ENCODE measurements at places on chromosomes 12 and 14.

- DNase-seq, result no peak
Observed at GRCh38 chr14:36512585-36513003, 7.4 kb downstream of the NKX2-1 start.

DNA sequence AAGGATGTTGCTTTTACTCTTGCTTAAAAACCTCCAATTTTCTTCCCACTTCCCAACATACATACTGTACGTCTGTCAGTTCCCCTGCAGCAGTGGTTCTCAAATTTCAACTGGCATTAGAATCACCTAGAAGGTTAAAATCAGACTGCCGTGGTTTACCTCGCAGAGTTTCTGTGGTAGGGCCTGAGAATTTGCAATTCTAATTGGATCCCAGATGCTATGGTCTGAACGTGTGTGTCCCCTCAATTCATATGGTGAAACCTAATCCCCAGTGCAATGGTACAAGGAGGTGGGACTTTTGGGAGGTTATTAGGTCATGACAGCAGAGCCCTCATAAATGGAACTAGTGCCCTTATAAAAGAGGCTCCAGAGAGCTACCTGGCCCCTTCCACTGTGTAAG is 226.9 kb downstream of the CRADD start:
- DNase-seq, result no peak

- no peak for DNase-seq
Observed at GRCh38 chr12:105357162-105357691, 26.7 kb downstream of the C12orf75 start.

DNA sequence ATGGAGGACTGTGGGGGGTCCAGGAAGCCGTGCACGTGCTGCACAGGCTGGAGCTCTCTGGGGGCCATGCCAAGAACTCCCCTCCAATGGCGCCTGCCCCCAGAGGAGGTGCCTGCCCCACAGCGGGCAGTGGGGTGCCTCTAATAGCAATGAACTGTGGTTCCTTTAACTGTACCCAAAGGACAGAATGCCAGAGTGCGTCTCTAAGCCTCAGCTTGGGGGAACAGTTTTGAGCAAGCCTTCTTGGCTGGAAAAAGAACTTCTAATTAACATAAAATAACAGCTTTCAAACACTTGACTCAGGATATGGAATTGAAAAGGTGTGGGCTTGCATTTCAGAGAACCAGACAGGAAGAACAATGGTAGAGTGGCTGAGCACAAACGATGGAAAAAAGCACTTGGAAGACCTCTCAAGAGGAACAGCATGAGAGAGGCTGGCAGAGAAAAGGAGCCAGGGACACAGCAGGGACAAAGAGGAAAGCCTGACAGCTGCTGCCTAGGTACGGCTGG is 195.6 kb downstream of the TTC7B start:
- no peak for DNase-seq

GRCh38 chr14:102779084-102779462 is 1.8 kb downstream of the TRAF3 start:
- no peak for DNase-seq

DNA sequence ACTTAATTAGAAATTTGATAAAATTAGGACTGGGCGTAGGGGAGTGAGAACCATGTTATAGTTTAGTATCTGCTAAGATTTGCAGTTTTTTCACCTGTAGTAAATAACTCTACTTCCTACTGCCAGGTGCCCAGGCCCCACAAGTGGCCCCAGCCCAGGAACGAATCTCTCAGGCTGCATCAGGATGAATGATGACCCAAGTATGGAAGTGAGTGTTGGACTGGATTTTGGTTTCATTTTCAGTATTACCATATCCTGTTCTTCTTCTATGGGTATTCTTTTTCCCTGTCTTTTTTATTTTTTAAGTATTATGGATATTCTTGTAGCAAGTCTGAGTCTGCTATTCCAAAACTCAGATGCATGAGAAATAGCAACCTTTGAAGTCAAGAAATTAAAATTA is 120.3 kb upstream of the BCAT1 start:
- no peak for DNase-seq

GRCh38 chr12:65612440-65612839 is 211.8 kb upstream of the HMGA2 start:
- DNase-seq, result no peak

GRCh38 chr12:55720071-55720564 is at the start of gene RDH5:
Gene RDH5, plus strand, starts transcription at chr12:55720393. Its CDS starts 792 bp downstream, at chr12:55721185.
- no peak for DNase-seq

GRCh38 chr14:51638071-51638944 is 13.4 kb upstream of the FRMD6 start:
- DNase-seq, result no peak

GRCh38 chr12:56530390-56531055 is 8.9 kb downstream of the RBMS2 start:
- DNase-seq, result no peak

- no peak for DNase-seq
Observed at GRCh38 chr12:59763835-59764234, 168.0 kb downstream of the SLC16A7 start.

GRCh38 chr12:92324849-92325500 is 179.3 kb upstream of the BTG1 start:
- no peak for DNase-seq

DNA sequence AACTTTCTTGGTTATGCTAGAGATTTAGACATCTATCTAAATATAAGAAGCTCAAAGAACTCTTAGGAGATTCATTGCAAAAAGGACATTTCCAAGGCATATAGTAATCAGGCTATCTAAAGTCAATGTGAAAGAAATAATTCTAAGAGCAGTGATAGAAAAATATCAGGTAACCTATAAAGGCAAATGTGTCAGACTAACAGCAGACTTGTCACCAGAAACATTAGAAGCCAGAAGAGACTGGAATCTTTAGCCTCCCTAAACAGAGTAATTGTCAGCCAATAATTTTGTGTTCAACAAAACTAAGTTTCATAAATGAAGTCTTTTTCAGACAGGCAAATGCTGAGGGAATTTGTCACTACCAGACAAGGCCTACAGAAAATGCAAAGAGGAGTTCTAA is 122.0 kb upstream of the SCAF11 start:
- DNase-seq, result no peak

GRCh38 chr12:45214749-45215418 is 1.0 kb upstream of the ANO6 start:
- no peak for DNase-seq

- no peak for DNase-seq
Observed at GRCh38 chr14:75088566-75089373, 19.3 kb downstream of the ZC2HC1C start.

- no peak for DNase-seq
Observed at GRCh38 chr14:29741909-29742401, 185.7 kb downstream of the PRKD1 start.

GRCh38 chr12:105428793-105429395 is 98.4 kb downstream of the C12orf75 start:
- no peak for DNase-seq

DNA sequence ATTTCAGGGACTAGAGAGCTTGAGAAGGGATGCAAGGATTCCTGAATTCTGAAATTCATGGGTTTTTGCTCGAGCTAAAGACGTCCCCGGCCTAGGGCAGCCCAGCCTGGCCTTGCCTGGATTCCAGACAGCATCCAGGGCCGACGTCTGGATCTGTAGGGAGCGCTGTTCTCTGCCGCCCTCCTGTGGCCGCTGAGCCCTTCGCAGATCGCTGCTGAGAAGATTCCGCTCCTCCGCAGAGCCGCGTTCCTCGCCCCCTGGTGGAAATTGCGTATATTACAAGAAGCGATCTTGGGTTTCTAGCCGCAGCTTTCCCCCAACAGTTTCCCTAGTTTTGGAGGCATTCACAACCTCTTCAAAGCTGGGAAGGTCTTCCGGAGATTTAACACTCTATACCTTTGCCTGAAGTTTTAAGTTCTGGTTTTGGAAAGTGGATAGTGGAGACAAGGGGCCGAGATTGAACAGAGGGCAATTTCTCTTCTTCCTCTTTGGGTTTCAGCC is 5.1 kb downstream of the CISTR start:
- peak; percentile 83 for DNase-seq

- DNase-seq, result no peak
Observed at GRCh38 chr14:76322594-76323220, 53.2 kb upstream of the ESRRB start.

DNA sequence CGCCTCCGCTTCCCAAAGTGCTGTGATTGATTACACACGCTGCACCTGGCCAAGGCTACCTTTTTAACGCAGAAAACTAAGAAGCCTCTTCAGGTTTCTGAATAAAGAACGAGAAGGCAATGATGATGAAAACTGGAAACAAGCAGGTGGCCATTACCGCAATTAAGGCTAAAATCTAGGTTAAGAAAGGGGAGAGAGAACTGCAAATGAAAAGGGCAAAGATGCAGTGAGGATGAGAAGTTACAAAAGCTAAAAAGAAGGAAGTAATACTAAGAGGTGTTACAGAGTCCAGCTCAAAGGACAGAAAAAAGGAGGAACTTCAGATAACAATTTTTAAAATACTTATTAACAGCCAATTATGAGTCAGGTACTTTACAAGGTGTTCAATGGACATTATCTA is 79.7 kb downstream of the DUSP16 start:
- no peak for DNase-seq

- peak; percentile 20 for DNase-seq
Observed at GRCh38 chr12:6038160-6038559, 86.3 kb downstream of the VWF start.

DNA sequence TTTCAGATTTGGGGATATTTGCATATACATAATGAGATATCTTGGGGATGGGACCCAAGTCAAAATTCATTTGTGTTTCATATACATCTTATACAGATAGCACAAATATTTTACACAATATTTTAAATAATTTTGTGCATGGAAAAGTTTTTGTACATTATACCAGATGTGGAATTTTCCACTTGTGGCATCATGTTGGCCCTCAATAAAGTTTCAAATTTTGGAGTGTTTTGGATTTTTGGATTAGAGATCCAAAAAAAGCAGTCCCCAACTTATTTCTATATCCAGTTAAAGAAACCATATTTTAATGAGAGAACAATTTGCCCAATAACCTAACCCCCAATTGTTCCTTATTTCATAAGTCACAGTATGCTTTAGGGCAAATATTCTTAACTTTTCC is 4.5 kb downstream of the GNPNAT1 start:
- no peak for DNase-seq

DNA sequence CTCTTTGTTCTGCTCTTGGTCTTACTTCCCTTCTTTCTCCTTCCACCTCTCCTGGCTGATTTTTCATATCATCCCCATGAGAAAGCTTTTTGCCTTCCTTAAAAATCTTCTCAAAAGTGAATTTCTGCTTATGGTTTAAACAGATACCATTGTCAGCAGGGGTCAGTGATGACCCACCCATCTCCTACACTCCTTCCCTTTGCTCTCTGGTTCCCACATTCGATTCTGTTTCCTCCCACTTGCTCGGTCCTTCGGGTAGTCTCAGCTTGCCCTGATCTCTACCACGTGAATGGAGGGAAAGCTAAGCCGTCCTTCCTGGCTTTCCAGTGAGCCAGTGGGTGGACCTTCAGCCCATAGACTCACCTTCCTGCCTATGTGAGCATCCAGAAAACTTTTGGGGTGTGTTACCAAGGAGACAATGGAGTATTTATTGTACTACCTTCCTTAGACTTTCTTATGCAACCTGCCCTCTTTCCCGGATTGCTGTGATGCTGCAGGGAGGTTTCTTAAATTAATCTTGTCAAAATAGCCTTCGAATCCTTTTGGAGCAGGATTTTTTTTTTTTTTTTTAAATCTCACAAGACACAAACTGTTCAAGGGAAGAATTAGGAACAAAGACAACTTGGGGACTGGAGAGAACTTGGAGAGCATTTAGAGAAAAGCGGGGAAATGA is 306.3 kb downstream of the CACNA1C start:
- DNase-seq, result no peak

- DNase-seq, result no peak
Observed at GRCh38 chr14:37620856-37621255, 25.4 kb downstream of the TTC6 start.

GRCh38 chr12:750366-751191 is 1.8 kb upstream of the WNK1 start:
- no peak for DNase-seq

- DNase-seq, result no peak
Observed at GRCh38 chr12:124371366-124371765, 76.5 kb downstream of the RFLNA start.

DNA sequence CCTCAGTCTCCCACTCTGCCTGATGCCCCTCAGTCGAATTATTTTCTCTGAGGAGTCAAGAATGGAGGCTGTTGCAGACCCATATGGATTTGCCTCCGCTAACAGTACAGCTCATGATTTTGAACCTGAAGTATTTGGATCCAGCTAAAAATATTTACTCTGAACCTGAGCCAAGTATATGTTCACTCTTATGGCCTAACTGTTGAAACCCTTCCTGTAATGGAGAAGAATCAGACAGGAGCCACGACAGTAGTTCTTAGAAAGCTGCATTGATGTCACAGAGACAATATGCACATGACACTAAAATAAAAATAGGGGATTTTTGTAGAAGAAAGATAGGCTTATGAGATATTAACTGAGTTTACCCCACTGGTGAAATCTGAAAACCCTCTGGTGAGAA is 1128.3 kb upstream of the FLRT2 start:
- DNase-seq, result no peak

- no peak for DNase-seq
Observed at GRCh38 chr12:100058482-100059029, 73.8 kb upstream of the ANKS1B start.

GRCh38 chr12:59383079-59383822 is 212.6 kb upstream of the SLC16A7 start:
- no peak for DNase-seq

- no peak for DNase-seq
Observed at GRCh38 chr12:56080556-56081138, 682 bp downstream of the ERBB3 start.

GRCh38 chr12:2551412-2551900 is 243.3 kb upstream of the FKBP4 start:
- DNase-seq, result no peak

DNA sequence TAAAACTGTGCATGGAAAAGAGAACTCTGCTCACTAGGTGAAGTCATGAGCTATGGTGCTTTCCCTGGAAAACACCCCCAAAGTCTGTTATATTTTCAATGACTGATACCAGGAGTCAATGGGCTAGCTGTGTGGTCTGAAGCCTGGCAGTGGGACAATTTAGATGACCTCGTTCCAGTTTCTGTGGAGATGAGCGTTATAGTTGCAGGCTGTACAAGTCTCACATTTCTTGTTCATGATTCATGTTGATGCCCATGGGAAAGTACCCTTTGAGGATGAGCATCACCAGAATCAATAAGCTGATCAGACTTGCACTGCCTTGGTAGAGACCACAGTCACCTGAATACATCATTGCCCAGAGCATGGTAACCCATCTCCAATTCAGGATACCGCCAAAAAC is 70.7 kb downstream of the NOVA1 start:
- no peak for DNase-seq

GRCh38 chr12:6950811-6951540 is at the start of gene PTPN6:
Gene PTPN6, plus strand, starts transcription at chr12:6951356. Its CDS starts 157 bp downstream, at chr12:6951513.
- DNase-seq, result no peak
